ENCODE measurements at places on chromosomes 12 and 14. TPM values are rescaled to one million over a fixed set of nuclear protein-coding genes. Genes with fewer than 3 reads are reported as not detected.
A peak's percentile ranks its signal among the peaks of the same experiment; 100 is the strongest.

The PLA2G1B gene
- not detected for total RNA-seq

The AMHR2 gene
- total RNA-seq = not detected

The SIRT4 gene
- 2.1 TPM for total RNA-seq

The GSC gene
- not detected for total RNA-seq

The RIMBP2 gene
- total RNA-seq = not detected

The CACNA2D4 gene
- total RNA-seq = 4.0 TPM

- DNase-seq = no peak
- peaks cover 9% of the 10 kb centered on the region for H3K4me1 ChIP-seq
- H3K4me3 ChIP-seq = no peak overlapping the region
- peaks cover 32% of the 10 kb centered on the region for H3K27me3 ChIP-seq
- H3K36me3 ChIP-seq = no peaks in the 10 kb centered on the region
Observed at GRCh38 chr14:23582906-23583760, 4.5 kb upstream of the JPH4 start.

GRCh38 chr12:100499416-100499815, 25.8 kb downstream of the NR1H4 start:
- peaks cover 4% of the 10 kb centered on the region for H3K27me3 ChIP-seq
- H3K27ac ChIP-seq = no peak overlapping the region
- no peaks in the 10 kb centered on the region for H3K4me1 ChIP-seq

DNA sequence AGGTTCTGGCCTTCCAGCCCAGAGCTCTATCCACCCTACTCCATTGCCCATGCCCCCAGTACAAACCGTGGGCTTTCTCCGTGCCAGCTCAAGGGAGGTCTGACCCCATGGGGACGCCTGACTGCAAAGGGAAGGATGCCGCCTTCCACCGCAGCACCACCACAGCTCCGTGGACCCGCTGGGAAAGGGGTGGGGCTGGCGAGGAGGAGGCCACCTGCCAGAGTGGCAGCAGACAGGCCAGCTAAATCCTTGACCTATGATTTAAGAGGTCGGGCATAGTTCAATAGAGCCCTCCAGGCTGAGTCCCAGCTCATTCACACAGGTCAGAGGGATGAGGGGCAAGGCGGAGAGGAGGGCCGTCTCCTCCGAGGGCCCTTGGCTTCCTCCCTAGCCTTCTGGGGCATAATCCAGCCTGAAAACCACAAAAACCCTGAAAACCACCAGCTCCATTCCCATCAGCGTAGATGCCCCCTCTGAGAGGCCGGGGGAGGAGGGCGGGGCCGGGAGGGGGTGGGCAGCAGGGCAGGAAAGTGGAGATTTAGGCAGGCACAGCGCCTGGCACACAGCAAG, 14.9 kb upstream of the FIGNL2 start:
- DNase-seq = no peak
- H3K36me3 ChIP-seq = no peaks in the 10 kb centered on the region

DNA sequence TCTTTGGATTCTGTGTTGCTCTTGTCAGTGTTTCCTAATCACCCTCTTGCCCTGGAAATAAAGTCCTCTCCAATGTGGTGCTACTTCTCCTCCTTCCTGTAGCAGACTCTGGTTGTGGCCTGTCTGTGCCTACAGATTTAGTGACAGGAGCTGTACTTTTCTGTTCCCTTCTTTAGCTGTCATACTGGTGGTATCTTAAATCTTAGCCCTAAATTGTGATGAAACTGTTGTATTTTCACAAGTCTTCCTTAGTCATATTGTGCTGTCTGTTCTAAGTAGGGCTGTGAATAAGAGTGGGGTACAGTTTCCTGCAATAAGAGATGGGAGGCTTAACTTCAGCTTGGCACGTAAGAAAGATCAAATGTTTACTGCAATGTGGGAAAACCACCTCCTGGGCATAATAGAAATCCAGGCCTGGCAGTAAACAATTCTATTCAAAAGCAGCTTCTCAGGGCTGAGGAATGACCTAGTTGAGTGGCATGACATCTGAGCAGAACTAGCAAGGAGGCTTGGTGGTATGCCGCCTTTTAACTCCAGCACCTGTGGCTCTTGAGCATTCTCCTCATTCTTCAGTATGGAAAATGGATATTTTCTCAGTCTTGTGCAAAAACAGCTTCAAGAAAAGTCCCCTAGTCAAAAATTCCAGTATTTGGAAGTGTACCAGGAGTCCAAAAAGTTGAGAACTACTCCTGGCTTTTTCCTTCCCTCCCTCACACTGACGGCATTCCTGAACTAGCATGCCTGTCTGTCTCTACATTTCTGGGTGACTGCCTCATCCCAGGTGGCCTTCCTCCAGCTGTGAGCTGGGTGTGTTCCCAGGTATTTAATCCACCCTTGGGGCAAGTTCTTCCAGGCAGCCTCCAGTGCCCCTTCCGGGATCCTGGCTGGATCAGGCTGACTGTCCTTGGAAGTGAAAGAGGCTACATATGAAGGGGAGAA, 19.5 kb downstream of the ANO6 start:
- H3K4me3 ChIP-seq = no peak overlapping the region
- H3K27me3 ChIP-seq = no peaks in the 10 kb centered on the region
- peaks cover 27% of the 10 kb centered on the region for H3K36me3 ChIP-seq
- peaks cover 46% of the 10 kb centered on the region for H3K4me1 ChIP-seq
- no peak for DNase-seq

- no peak for DNase-seq
- no peak overlapping the region for H3K4me3 ChIP-seq
- peaks cover 4% of the 10 kb centered on the region for H3K36me3 ChIP-seq
- H3K4me1 ChIP-seq = no peaks in the 10 kb centered on the region
Observed at GRCh38 chr12:232731-233614, 19.0 kb upstream of the SLC6A12 start.

DNA sequence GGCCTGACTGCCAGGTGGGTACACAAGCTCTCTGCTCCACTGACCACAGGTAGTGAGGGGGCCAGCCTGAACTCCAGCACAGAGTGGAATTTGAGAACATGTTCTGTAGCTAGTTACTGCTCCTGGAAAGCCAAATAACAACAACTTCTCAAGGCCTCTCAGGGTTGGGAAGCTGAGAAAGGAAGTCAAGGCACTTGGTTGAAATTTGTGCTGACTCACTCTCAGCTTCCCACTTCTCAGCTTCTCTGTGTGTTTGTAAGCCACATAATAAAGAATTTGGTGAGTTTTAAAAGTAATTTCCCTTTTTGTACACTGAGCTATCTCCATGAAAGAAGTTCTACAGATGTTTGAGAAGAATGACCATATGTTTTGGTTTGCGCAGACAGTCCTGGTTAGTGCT, 234.9 kb downstream of the KTN1 start:
- peaks cover 1% of the 10 kb centered on the region for H3K36me3 ChIP-seq
- DNase-seq = no peak
- H3K4me1 ChIP-seq = peaks cover 5% of the 10 kb centered on the region
- H3K27ac ChIP-seq = no peak overlapping the region

GRCh38 chr14:21991130-21991529, 317.5 kb upstream of the OR4E1 start:
- no peaks in the 10 kb centered on the region for H3K27me3 ChIP-seq
- H3K36me3 ChIP-seq = no peaks in the 10 kb centered on the region
- H3K4me1 ChIP-seq = peaks cover 13% of the 10 kb centered on the region
- H3K4me3 ChIP-seq = peak overlapping the region; percentile 63
- DNase-seq = no peak
- peak overlapping the region; percentile 72 for H3K27ac ChIP-seq

GRCh38 chr14:59292028-59292427, 103.6 kb downstream of the DAAM1 start:
- peaks cover 6% of the 10 kb centered on the region for H3K4me1 ChIP-seq
- H3K27me3 ChIP-seq = no peaks in the 10 kb centered on the region
- no peak overlapping the region for H3K4me3 ChIP-seq
- DNase-seq = no peak

- H3K4me3 ChIP-seq = no peak overlapping the region
- H3K4me1 ChIP-seq = no peaks in the 10 kb centered on the region
- H3K27me3 ChIP-seq = no peaks in the 10 kb centered on the region
- no peak overlapping the region for H3K27ac ChIP-seq
Observed at GRCh38 chr14:44468771-44469170, 38.3 kb downstream of the FSCB start.

DNA sequence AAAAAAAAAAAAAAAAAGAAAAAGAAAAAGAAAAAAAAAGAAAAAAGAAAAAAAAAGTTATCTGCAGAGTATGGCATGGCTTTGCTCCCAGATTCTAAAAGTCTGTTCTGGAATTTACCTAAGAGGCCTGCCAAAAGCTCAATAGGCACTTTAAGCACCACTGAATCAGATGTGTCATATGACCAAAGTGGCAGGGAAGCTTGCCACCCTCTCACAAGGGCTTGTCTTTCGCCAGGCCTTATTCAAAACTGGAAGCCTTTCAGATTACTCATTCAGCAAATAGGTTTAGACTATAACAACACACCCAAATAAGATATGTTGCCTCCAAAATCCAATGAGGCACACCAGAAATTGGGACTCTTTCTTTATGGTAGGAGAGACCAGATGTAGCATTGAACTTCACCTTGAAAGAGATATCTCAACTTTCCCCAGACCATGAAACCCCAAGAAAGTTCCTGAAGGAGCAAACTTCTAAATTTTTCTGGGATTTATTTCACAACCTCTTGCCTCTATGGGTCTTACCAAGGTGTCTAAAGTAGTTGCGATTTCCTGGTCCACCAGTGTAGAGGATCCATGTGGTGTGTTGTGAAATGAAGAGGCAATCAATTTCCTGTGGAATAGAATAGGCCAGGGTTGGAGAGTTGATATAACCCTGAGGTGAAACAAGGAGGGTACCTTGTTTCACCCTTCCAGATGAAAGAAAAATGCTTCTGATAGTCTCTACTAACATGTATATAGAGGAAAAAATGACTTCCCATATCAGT, 218.8 kb downstream of the DAD1 start:
- H3K27ac ChIP-seq = no peak overlapping the region
- H3K4me1 ChIP-seq = no peaks in the 10 kb centered on the region
- no peaks in the 10 kb centered on the region for H3K36me3 ChIP-seq
- no peak for DNase-seq
- no peaks in the 10 kb centered on the region for H3K27me3 ChIP-seq

- peaks cover 18% of the 10 kb centered on the region for H3K36me3 ChIP-seq
- no peak for DNase-seq
- H3K27me3 ChIP-seq = no peaks in the 10 kb centered on the region
- no peak overlapping the region for H3K27ac ChIP-seq
Observed at GRCh38 chr14:96574633-96575632, 72.8 kb downstream of the PAPOLA start.

DNA sequence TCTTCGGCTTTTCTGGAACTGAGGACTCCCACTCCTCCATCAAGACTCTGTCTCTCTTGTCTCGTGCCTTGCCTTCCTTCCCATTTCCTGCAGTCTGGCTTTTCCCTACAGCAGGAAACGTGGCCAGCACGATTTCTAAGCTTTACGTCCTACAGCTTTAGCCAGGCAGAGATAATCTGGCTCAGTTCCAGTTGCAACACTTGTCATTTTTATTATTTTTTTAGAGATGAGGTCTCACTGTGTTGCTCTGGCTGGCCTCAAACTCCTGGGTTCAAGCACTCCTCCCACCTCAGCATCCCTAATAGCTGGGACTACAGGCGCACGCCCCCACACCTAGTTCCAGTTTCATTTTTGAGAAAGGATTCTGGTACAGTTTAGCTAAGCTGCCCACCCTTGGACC, 19.9 kb downstream of the CALM1 start:
- peaks cover 2% of the 10 kb centered on the region for H3K4me1 ChIP-seq
- no peaks in the 10 kb centered on the region for H3K36me3 ChIP-seq
- no peak for DNase-seq

DNA sequence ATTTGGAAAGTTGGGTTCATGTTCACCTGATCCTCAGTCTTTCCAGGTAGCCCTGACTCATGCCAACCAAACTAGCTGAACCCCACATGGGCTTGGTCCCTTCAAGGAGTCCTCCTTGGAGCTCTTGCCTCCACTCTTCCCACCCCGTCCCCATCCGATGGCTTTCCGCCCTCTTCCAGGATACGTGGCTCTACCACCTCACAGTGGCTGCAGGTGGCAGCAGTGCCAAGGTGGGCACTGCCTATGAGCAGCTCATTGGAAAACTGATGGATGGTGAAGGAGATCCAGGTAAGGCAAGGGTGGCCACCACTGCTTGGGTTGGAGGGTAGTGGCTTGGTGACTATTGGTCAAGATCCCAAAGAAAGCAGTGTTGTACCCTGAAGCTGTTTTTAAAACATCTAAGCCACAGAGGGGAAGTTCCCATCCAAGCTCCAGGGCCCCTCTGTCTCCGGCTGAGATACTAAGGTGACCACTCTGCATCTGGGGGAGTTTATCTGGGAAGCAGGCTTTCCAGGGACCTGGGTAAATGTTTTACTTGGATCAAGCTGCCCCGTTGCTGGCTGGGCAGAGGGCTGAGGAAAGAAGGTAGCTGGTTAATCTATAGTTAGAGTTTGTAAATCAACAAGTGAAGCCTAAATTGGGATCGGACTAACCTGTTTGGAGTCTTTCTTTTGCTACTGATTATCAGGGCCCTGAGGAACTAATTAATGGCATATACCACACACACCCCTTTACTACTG, 23.7 kb downstream of the PIGH start:
- DNase-seq = no peak
- H3K36me3 ChIP-seq = no peaks in the 10 kb centered on the region
- no peak overlapping the region for H3K27ac ChIP-seq
- H3K4me3 ChIP-seq = no peak overlapping the region
- no peaks in the 10 kb centered on the region for H3K4me1 ChIP-seq
- H3K27me3 ChIP-seq = no peaks in the 10 kb centered on the region

GRCh38 chr12:6140651-6141447, 16.4 kb upstream of the VWF start:
- no peaks in the 10 kb centered on the region for H3K27me3 ChIP-seq
- peaks cover 2% of the 10 kb centered on the region for H3K36me3 ChIP-seq
- H3K4me3 ChIP-seq = peak overlapping the region; percentile 53
- peak; percentile 11 for DNase-seq
- peaks cover 42% of the 10 kb centered on the region for H3K4me1 ChIP-seq

DNA sequence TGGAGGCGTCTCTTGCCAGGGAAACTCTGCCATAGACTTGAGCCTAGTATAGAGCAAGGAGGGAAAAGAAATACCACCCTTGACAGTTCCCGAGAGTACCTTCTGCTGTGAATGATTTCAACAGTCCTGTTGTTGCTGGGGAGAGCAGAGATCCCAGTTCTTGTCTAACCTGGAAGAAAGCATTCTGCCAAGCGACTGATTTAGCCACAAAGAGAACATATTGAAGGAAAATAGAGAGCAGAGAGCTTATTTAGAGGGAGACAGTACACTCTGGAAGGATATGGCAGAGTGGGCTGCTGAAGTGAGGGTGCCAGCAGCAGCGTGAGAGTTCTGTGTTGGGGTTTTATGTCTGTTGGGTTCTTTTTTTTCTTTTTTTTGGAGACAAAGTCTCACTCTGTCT, 966.9 kb upstream of the TMEM132C start:
- no peak for DNase-seq
- H3K4me3 ChIP-seq = no peak overlapping the region

DNA sequence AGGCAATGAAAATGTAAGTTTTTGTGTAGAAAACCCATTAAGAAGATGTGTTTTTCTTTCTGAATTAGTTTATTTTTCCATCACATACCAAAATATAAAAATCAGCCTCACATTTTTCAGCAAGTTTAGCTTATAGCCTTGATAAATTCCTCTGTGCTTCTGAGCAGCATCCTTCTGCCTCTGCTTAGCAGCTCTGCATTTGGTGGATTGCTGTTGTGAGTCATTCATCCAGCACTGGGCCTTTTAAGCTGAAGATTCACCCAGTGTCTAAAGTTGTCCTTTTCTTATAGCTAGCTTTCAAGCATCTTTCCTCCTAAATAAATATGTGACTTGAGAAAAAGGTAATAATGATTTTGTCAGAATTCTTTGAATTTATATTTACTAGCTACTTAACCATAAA, 206.1 kb downstream of the PCNX1 start:
- H3K27me3 ChIP-seq = no peaks in the 10 kb centered on the region
- peaks cover 8% of the 10 kb centered on the region for H3K4me1 ChIP-seq
- DNase-seq = no peak
- peaks cover 10% of the 10 kb centered on the region for H3K36me3 ChIP-seq

- no peak overlapping the region for H3K27ac ChIP-seq
- H3K4me3 ChIP-seq = no peak overlapping the region
- H3K27me3 ChIP-seq = peaks cover 34% of the 10 kb centered on the region
- peaks cover 12% of the 10 kb centered on the region for H3K36me3 ChIP-seq
Observed at GRCh38 chr14:77502109-77502782, 3.6 kb upstream of the ISM2 start.

All from activated naive CD8-positive, alpha-beta T cell treated with anti-CD3 and anti-CD28 coated beads for 36 hours (primary cell).